ENCODE measurements at places on chromosomes 11 and 22.

DNA sequence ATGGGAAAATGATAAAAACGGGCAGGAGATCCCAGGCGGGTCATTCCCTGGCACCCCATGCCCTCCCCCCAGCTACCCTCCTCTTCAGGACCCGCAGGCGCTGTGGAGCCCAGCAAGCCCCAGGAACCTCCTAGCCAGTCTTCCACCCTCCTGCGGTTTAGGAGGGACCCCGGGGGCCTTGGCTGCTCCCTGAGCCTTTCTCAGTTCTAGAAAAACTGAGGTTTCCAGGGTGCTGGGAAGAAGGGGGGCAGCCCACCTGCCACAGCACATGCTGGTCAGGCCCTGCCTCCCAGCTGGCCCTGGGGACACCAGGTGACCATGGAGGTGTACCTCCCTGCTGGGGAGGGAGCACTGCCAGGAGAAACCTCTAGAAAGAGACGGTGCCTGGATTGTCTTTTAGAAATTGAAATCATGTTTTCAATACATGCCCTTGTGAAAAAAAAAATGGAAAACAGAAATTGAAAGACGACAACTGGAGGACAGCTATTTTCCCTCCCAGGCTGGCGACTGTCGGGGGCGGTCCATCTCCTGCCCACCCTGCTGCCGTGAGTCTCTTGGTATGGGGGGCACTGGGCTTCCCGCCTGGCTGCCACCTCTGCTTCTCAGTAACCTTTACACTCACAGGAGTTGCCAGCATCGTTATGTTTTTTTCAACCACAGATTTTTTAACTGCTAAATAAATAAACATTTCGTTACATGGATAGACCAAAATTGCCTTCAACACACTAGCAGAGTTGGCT lies 398.5 kb downstream of the TBC1D22A start:
- DNase-seq: no peak

DNA sequence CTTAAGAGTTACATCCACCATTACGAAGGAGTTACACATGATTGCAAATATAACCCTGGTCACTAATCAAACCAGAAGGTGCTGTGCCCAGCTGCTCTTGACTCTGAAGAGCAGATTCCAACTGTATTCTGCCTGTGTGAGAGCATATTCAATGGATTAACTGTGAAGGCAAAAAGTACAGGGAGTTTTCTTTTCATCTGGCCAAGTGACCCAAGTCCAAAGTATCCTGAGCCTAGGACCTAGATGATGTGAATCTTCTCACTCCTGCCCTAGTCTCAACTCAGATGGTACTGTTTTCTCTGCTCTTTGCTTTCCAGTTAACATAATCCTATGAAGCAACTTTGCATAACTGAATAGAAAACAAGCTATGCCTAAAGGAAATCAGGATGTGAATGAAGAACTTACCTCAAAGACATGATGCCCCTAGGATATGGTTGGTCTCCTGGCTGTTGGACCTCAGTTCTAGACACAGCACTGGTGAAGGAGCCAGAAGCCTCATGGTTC lies 105.9 kb downstream of the C11orf58 start:
- DNase-seq: no peak

- no peak for DNase-seq
Observed at GRCh38 chr11:2621894-2622293, 77.9 kb downstream of the KCNQ1OT1 start.

DNA sequence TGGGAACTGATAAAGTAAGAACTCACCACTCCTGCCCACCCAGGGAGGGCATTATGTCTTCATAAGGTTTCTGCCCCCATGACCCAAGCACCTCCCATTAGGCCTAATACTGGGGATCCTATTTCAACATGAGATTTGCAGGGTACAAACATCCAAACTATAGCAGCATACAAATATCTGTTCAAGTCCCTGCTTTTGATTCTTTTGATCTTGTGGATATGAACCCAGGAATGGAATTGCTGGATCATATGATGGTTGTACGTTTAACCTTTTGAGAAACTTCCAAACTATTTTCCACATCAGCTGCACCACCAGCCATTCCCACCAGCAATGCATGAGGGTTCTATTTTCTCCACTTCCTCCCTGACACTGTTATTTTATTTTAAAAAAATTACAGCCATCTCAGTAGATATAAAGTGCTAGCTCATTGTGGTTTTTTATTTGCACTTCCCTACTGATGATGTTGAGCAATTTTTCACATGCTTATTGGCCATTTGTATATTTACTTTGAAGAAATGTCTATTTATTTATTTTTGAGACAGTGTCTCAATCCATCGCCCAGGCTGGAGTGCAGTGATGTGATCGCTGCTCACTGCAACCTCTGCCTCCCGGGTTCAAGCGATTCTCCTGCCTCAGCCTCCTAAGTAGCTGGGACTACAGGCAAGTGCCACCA lies 7.1 kb upstream of the ATG16L2 start:
- no peak for DNase-seq

- DNase-seq: no peak
Observed at GRCh38 chr22:40928657-40929056, 22.5 kb upstream of the RBX1 start.

- no peak for DNase-seq
Observed at GRCh38 chr11:122197066-122197987, 81.3 kb upstream of the BLID start.

- DNase-seq: no peak
Observed at GRCh38 chr11:80532633-80533232, 1091.9 kb upstream of the TENM4 start.

DNA sequence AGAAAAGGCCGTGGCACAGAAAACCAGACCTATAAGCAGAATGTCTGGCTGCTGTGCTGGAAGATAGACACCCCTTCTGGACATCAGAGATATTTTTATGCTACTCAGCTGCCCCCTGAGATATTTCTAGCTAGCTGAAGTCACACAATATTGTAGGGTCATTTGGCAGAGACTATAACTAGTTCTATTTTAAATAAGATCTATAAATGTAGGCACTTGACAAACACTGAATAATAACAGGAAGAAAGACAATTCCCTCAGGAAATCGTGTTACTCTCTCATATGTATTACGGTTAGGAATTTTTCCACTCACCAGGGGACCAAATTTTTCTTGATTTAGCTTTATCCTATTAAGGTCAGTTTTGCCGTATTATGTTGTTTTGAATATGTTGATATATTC lies 845.4 kb downstream of the OPCML start:
- DNase-seq: no peak

GRCh38 chr11:14773755-14774154 lies 118.3 kb downstream of the CYP2R1 start:
- DNase-seq: no peak

GRCh38 chr11:112881461-112881860 lies 79.8 kb upstream of the NCAM1 start:
- DNase-seq: no peak

DNA sequence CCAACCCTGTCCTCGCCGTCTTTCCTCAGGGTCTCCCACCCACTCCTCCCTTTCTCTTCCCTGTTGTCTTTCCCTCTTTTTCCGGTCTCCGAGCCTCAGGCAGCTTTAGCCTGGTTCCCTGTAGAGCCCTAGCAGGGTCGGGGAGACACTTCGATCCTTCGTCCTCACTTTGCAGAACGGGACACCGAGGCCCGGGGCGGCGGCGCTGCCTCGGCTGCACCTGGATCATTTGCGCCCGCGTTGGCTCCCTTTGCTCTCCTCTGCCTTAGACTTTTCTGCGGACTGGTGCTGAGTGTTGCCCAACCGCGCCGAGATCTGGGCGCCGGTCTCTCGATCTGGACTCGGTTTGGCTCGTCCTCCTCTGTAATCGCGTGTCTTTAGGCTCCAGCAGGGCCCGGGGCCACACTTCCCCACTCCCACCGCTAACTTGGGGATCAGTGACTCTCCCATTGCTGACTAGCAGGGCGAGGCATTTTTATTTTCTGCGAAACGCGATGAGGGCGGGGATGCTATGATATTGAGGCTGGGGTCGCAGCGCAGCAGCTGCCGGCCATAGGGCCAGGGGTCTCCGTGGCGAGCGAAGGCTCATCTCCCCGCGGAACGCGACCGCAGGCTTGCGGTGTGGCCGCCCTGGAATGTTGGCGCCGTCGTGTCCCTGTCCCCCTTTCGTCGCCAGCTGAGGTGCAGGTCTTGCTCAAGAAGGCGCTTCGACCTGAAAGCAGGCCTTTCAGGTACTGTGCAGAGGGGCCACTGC lies 1.6 kb upstream of the E2F8 start:
- DNase-seq: no peak

GRCh38 chr22:43005106-43005505 lies 9.8 kb downstream of the PACSIN2 start:
- DNase-seq: no peak

DNA sequence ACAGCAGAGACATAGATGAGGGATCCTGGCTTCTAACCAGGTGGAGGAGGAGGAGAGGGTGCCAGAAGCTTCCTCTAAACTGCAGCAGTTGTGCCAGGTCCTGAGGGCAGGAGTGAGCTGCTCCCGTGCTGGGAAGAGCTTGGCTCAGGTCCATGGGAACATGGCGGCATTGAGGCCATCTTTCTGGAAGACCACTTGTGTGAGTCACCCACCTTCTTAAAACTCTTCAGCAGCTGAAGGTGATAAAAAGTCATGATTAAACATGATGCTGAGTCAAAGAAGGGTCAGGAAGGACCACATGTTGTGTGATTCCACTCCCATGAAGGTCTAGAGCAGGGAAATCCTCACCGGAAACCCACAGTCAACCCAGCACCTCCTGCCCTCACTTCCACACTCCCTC lies 35.1 kb downstream of the LINC01488 start:
- DNase-seq: no peak

- DNase-seq: no peak
Observed at GRCh38 chr11:80155412-80156017, 714.7 kb upstream of the TENM4 start.

GRCh38 chr11:133266986-133267385 lies 265.3 kb downstream of the OPCML start:
- DNase-seq: no peak

GRCh38 chr11:128686021-128686741 lies 7.7 kb upstream of the FLI1 start:
- no peak for DNase-seq

DNA sequence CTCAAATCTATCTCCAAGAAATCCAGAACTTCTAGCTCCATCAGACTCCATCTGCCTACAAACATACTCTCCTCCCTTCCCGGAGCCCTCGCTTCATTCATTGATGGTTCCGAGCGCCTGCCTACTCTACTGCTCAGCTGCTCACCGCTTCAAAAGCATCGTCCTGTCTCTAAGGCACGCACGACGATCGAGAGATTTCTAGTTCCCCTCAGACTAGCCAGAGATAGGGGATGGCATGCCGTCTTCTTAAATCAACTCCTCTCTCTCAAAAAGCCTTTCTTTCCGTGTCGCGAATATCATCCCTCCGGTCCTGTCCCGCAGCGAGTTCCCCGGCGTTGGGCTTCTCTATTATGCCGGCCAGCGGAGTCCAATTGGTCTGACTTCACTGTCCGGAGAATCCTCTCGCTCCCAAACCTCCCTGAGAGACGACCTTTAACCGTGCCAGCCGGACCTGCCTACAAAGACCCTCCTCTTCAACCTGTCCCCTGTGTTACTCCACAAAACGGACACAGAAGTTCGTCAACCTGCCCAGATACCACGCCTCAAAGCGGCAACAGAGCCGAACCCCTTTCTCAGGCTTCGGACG lies 592 bp downstream of the EEF1G start:
- DNase-seq: no peak

GRCh38 chr11:113237261-113237660 lies 77.1 kb upstream of the TTC12 start:
- DNase-seq: no peak

DNA sequence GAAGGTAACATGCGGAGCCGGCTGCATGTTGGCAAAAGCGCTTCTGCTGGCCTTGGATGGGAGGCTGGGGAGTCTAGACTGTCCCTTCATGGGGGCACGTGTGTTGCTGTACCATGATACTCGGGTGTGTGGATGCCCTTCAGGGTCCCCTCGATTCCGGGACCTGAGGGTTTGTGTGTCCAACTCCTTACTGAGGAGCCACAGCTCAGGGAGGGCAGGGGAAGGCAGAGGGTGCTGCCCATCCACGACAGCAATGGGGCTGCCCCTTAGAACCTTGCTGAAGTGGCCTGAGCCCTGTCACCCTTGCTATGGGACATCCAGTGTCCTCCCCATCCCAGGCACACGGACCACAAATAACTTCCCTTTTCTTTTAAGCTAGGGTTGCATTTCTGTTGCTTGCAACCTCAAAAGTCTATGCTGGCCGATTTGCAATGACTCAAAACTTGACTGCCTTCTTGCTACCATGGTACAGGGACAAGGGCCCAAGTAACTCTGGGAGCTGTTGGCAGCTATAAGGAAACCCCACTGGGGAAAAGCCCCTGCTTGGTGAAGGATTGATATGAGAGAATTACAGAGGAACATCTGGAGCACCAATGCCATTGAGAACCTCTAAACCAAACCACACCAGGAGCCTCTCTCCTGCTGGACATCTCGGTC lies 43.8 kb downstream of the RTL6 start:
- no peak for DNase-seq

DNA sequence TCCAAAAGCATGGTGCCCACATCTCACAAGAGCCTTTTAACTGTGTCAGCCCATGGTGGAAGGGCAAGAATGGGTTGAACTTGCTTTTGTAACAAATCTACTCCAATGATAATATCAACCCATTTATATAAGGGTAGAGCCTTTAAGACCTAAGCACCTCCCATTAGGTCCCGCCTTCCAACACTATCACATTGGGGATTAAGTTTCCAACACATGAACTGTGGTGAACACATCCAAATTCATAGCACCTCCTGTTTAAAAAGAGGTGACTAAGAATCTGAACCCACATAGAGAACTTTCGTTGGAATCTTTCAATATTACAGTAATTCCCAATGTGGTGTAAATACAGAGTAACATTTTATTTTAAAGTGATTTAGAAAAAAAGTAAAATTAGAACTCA lies 9.2 kb upstream of the CNTF start:
- DNase-seq: no peak

- DNase-seq: no peak
Observed at GRCh38 chr11:120392314-120392713, 56.1 kb downstream of the ARHGEF12 start.

GRCh38 chr11:59289356-59290181 lies 69.1 kb upstream of the OR5AN1 start:
- DNase-seq: no peak

DNA sequence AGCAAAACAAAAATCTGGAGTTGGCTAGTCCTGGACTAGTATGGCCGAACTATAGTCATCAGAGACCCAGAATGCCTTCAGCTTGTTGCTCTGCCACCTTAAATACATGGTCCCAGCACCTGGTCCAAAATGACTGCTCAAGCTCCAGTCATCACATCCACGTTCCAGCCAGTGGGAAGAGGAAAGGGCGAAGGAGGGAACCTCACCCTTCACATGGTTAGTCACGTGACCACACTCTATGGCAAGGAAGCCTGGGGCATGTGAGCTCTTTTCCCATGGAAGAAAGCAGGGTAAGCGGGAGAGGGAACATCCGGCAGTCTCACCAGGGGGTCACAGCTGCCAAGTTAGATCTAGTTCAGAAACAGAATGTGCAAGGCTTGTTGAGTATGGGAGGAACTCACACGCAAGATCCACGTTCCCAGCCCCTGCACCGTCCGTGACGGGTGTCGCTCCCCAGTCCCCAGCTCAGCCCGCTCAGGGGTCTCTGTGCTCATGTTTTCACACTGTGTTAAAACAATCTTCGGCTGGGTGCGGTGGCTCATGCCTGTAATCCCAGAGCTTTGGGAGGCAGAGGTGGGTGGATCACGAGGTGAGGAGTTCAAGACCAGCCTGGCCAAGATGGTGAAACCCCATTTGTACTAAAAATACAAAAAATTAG lies 1.9 kb upstream of the ANO9 start:
- no peak for DNase-seq

Measured in activated T-helper 9 cell treated with anti-CD3 and anti-CD28 coated beads, Interleukin-2, amount 50 U/mL, for 16 hours (primary cell).